ENCODE measurements at places on chromosomes 16 and 17. TPM values are rescaled to one million over a fixed set of nuclear protein-coding genes. Genes with fewer than 3 reads are reported as not detected.
A peak's percentile ranks its signal among the peaks of the same experiment; 100 is the strongest.

Gene ADAD2
- not detected for total RNA-seq

Gene RBL2
- 33.6 TPM for total RNA-seq

DNA sequence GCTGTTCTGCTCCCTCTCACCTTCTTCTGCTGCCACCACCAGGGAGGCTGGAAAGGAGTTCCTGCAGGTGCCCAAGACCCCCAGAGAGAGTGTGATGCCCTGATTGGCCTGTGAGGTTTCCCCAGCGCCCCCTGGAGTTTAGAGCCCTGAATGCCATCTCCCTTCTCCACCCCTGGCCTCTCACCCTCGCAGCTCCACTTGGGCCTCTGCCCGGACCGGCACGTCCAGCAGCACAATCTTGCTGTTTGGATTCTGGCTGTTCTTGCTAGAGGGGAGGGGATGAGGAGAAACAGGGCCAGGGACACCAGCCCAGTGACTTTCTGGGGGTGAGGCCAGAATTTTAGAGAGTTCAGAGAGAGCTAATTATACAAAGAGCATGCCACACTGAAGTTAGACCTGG is 12.5 kb upstream of the FAM171A2 start:
- peaks cover 9% of the 10 kb centered on the region for H3K27me3 ChIP-seq
- H3K4me1 ChIP-seq = peaks cover 18% of the 10 kb centered on the region
- peak; percentile 64 for DNase-seq

Gene HBM
- not detected for total RNA-seq

DNA sequence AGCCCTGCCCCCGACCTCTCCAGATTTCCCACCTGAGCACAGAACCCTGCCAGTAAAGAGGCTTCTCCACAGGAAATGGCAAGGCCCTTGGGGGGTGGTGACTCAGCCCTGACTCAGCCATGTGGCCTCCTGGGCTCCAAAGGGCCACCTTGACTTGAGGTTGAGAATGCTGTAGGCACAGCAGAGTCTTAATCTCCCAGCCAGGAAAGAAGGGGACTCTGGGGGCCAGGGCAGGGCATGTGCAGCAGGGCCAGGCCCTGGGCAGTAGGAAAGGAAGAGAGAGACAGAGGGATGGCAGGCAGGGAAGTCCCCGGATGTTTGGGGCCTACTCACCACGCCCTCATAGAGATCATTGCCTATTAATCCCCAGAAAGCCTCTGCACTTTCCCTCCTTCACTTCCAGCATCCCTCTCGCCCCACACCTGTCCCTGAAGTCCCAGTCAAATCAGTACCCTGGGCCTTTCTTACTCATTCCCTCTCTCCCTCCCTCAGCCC is 4.8 kb upstream of the ITGA3 start:
- H3K27ac ChIP-seq = no peak overlapping the region
- no peak overlapping the region for H3K4me3 ChIP-seq
- no peaks in the 10 kb centered on the region for H3K36me3 ChIP-seq
- no peaks in the 10 kb centered on the region for H3K27me3 ChIP-seq

- no peak for DNase-seq
- no peaks in the 10 kb centered on the region for H3K36me3 ChIP-seq
- no peak overlapping the region for H3K4me3 ChIP-seq
- no peaks in the 10 kb centered on the region for H3K4me1 ChIP-seq
- no peaks in the 10 kb centered on the region for H3K27me3 ChIP-seq
Measured at GRCh38 chr16:58148099-58148498, 18.9 kb upstream of the CFAP20 start.

Gene CLUH
- 181 TPM for total RNA-seq

Gene RHOT1
- 48.8 TPM for total RNA-seq

DNA sequence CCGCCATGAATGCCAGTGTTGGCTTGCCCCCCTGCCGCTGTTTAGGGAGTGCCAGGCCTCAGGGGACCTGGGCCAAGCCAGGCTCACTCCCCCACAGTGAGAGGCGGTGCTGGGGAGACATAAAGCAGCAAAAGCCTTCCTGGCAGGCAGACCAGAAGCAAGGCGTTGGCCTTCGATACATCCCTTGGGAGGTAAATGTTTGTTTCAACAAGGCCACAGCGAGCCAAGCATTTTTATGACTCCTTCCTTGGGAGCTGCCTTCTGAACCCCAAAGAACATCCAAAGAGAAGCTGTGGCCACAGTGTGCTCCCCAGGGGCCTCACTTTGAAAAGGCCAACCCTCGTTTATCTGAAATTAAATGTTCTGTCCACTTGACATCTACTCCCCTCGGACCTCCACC is 119.7 kb upstream of the CIBAR2 start:
- no peaks in the 10 kb centered on the region for H3K27me3 ChIP-seq
- no peak overlapping the region for H3K4me3 ChIP-seq
- no peaks in the 10 kb centered on the region for H3K36me3 ChIP-seq
- peak overlapping the region; percentile 79 for H3K27ac ChIP-seq
- peak; percentile 55 for DNase-seq
- H3K4me1 ChIP-seq = peaks cover 50% of the 10 kb centered on the region

DNA sequence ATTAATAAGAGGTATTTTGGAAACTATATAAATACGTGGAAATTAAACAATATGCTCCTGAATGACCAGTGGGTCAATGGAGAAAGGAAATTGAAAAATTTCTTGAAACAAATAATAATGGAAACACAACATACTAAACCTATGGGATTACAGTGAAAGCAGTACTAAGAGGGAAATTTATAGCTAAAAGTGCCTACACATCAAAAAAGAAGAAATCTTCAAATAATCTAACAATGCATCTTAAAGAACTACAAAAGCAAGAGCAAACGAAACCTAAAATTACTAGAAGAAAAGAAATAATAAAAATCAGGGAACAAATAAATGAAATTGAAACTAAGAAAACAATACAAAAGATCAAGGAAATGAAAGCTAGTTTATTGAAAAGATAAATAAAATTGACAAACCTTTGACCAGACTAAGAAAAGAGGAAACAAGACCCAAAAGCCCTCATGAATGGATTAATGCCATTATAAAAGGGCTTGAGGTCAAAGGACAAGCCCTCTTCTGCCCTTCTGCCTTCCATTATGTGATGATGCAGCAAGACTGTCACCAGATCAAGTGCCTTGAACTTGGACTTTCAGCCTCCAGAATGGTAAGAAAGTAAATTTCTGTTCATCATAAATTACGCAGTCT is 43.9 kb upstream of the ALDH3A1 start:
- no peaks in the 10 kb centered on the region for H3K4me1 ChIP-seq
- no peak overlapping the region for H3K4me3 ChIP-seq
- peaks cover 95% of the 10 kb centered on the region for H3K36me3 ChIP-seq
- no peak for DNase-seq
- no peaks in the 10 kb centered on the region for H3K27me3 ChIP-seq

- H3K27ac ChIP-seq = no peak overlapping the region
- no peaks in the 10 kb centered on the region for H3K27me3 ChIP-seq
- no peak for DNase-seq
- no peak overlapping the region for H3K4me3 ChIP-seq
- no peaks in the 10 kb centered on the region for H3K4me1 ChIP-seq
Measured at GRCh38 chr17:1933875-1934715, 91.0 kb downstream of the RTN4RL1 start.

Gene ZG16
- total RNA-seq = not detected
